GM12878 (cell line): ENCODE measurements at places on chromosomes 2 and 18.

- no peak for DNase-seq
Observed at GRCh38 chr2:76009484-76009883, 298.8 kb upstream of the GCFC2 start.

DNA sequence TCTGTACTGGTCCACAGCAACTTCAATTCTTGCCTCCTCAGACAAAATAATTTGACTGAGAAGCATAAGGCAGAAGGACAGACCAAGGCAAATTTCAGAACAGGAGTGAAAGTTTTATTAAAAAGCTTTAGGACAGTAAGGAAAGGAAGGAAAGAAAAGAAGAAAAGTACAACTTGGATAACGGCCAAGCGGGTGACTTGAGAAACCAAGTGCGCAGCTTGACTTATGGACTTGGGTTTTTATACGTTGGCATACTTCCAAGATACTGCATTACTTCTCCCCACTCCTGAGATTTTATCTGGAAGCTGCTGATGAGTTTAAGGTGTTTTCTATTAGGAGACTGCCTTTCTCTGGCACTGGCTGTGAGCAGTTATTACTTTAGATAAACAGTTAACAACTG lies 64.7 kb downstream of the CCDC178 start:
- no peak for DNase-seq

- DNase-seq: no peak
Observed at GRCh38 chr2:188327518-188328213, 36.0 kb downstream of the GULP1 start.

DNA sequence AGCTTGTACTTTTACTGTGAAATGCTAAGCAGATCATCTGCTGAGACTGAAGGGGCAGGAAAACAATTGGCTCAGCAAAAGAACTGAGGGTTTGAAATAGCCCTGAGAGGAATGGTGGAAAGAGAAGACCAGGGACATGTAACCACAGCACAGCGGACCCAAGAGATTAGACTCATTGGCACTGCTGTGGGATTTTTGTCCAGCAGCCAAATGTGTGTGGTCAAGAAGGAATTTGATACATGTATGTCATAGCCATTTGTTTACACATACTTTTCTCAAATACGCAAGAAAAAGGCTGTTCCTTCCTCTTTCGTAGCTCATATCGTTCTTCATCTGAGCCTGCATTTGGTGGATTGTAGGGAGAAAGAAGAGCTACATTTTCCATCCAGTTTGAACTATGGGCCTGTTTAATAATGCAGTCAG lies 73.8 kb downstream of the TRABD2A start:
- no peak for DNase-seq

- no peak for DNase-seq
Observed at GRCh38 chr2:237864940-237865622, 5.7 kb downstream of the RAMP1 start.

GRCh38 chr2:160630801-160631590 lies 137.4 kb upstream of the RBMS1 start:
- no peak for DNase-seq

- no peak for DNase-seq
Observed at GRCh38 chr18:23536204-23536603, 32.9 kb downstream of the RMC1 start.

DNA sequence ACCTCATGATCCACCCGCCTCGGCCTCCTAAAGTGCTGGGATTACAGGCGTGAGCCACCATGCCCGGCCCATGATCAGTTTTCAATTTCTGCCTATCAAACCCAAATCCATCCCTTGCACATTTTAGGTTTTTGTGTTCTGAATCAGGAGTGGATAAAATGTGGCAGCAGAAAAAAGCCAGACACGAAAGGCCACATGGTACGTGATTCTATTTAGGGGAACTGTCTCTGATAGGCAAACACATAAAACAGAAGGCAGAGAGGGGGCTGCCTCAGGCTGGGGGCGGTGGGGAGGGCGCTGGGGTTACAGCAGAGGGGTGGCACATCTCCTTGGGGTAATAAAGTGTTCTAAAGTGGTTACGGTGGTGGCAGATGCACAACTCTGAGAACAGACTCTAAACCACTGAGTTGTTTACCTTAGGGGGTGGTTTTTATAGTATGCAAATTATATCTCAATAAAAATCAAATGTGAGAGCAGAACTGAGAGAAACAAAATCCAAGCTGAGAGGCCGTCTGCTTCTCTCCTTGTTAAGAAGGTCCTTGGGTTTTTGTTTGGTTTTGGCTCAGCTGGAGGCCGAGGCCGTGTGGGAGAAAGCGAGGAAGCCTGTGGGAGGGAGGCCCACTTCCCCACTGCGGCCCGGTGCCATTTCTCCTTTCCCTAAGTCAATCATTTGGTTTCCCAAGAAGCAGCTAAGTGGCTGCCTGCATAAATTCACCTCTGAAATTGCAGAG lies 78.0 kb downstream of the SOWAHC start:
- no peak for DNase-seq

DNA sequence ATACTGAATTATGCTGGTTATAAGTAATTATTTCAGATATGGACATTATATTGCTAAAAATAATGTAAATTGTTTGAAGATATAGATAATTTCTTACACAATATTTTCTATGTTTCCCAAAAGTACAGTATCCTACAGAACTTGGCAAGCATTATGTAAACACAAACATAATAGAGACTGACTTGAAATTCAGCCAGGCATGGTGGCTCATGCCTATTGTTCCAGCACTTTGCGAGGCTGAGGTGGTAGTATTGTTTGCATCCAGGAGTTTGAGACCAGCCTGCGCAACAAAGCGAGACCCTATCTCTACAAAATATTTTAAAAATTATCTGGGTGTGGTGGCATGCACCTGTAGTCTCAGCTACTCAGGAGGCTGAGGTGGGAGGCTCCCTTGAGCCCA lies 1300.5 kb upstream of the DDX18 start:
- no peak for DNase-seq

DNA sequence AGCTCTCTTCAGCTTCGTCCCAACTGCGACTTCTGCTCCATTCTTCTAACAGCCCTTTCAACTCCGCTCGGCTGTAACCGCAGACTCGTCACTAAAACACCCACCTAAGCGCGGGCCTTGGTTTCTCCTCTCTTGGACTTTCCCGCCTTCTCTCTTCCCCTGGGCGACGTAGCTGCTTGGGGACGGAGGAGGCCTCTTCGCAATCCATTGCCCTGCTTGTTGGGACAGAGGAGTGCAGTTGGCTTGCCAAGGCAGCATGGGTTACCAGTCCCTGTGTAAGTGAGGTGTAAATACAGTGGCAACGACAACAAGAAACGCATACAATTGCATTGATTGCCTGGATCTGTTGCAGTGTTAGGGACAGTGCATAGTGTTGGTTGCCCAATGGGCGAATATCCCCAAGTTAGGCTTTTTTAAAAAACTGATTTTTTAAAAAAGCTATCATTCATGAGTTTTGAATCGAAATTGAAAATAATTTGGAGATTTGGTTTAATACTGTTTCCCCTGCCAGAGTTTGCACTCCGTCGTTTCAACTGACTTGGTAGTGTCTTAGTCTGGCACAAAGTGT lies 484 bp upstream of the DARS1 start:
- peak; percentile 69 for DNase-seq

DNA sequence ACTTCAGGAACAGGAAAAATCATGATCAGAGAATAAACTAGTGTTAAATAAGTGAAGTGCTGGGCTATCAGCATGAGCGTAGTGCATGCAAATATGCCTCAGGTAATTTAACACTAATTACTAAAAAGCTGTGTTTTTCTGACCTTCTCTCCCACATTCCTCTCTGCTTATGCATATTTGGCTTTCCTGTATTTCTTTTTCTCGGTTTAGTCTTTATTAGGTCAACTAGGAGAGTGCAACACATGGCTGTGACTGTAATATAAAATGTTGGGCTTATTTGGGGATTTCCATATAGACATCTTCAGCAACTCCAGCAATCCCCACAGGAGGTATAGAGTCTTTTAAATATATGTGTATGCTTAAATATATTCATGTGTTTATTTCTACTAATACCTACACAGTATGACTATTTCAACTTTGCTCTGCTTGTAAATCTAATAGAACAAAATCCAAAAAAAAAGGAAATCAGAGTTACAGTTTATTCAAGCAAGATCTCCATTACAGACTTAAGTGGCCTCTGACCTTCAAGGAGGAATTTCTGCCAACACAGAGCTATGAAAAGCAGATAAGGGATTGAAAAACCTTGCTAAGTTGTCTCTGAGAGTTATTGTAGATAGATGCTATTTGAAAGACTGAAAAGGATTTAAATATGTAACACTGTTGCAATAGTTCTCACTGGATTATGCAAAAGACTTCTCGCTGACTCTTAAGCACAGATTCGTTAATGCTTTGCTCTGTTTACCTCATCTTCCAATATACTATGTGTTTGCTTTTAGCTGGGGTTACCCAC lies 359.5 kb upstream of the RGPD4 start:
- no peak for DNase-seq

- no peak for DNase-seq
Observed at GRCh38 chr2:219527076-219527394, 12.8 kb downstream of the ASIC4 start.

DNA sequence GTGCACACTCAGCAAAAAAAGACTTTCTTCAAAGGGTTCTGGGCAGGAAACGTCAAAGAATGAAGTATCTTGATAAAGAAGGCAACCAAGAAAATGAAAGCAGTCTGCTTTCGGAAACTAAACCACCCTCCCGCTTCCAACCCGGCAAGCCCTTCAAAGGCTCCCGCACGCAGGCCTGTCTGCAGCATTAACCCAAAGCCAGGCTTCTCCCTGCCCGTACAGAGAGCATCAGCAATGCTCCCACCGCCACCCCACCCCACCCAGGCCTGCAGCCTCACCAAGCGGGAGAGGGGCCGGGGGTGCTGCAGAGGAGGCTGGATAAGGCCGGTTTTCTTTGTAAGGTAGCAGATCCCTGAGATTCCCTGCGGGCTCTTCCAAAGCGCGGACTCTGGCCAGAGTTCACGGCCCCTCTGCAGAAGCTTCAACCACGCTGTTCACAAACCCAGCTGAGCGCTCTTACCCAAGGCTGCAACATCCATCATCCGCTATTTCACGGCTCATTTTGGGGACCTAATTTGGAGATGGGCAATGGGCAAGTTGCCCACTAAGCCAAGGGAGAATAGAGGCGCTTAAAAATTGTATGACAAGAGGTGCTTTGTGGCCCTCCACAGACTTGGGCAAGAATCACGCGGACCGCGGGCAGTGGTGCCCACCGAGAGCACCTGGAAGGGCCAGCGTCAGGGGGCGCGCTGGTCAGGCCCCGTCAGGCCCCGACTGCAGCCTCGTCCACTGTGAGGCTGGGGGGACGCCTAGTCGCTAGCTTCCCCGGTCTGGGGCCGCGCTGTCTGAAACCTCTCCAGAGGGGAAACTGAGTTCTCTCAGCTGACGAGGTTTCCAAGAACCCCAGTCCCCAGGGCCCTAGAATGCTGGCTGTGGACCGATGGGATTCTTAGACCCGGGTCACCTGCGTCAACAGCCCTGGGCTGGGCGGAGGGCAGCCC lies 225.4 kb upstream of the ID2 start:
- DNase-seq: no peak

- no peak for DNase-seq
Observed at GRCh38 chr2:86213056-86213455, 13.8 kb downstream of the MRPL35 start.

- no peak for DNase-seq
Observed at GRCh38 chr2:103284750-103285149, 522.9 kb downstream of the TMEM182 start.
